Neural progenitor cell (in vitro differentiated cells): ENCODE measurements at places on chromosomes 1 and 21. TPM values are rescaled to one million over a fixed set of nuclear protein-coding genes. Genes with fewer than 3 reads are reported as not detected.

DNA sequence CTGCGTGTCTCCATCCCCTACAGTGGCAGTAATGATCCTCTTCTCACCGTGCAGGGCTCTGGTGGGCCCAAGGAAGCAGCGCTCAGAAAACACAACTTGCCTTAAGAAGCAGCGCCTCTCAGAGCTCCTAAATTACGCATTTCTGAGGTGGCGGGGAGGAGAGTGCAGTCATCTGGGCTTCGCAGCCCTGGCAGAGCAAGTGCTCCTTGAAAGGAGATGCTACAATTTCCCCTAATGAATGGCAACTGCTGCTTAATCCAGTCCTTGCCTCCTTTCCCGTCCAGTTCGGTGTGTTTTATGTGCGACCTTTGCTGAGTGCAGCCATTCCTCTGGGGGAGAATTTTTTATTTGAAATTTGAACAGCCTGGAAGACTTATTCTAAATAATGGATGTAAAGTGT, 287.3 kb downstream of the PTPRU start:
- DNase-seq: no peak

GRCh38 chr21:42746593-42747275, 93.3 kb downstream of the PDE9A start:
- DNase-seq: no peak

The TPTE gene
- not detected in 2 replicates for total RNA-seq

- DNase-seq: no peak
These were observed 2.8 kb downstream of the PIGV start for GRCh38 chr1:26790551-26790953.

- no peak for DNase-seq
These were observed 89.4 kb downstream of the SDCCAG8 start for GRCh38 chr1:243345205-243345604.

GRCh38 chr1:205986292-205986691, 16.9 kb downstream of the RAB7B start:
- no peak for DNase-seq

GRCh38 chr21:37412603-37413360, 46.2 kb downstream of the DYRK1A start:
- no peak for DNase-seq

DNA sequence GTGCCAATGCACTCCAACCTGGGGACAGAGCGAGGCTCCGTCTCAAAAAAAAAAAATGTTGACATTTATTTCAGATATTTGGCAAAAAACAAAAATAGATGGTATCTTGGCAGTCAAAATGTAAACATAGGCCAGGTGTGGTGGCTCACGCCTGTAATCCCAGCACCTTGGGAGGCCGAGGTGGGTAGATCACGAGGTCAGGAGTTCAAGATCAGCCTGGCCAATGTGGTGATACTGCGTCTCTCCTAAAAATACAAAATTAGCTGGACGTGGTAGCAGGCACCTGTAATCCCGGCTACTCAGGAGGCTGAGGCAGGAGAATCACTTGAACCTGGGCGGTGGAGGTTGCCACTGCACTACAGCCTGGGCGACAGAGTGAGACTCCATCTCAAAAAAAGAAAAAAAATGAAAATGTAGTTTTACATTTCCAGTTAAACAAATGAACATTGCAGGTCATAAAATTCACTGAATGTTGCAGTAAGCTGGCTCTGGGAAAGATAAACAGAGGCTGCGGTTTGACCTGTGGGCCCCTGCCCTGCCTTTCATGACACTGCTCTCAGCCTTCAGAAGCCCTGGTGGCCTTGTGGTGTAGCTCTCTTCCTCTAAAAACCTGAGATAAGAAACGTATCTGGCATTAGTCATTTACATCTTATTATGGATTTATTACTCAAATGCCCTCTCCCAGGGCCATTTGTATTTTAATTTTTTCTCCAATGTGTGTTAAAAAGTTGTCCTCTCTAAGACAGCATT, 12.2 kb upstream of the SLC44A3 start:
- no peak for DNase-seq

- no peak for DNase-seq
These were observed 119.9 kb downstream of the LRRC40 start for GRCh38 chr1:70085521-70085920.

DNA sequence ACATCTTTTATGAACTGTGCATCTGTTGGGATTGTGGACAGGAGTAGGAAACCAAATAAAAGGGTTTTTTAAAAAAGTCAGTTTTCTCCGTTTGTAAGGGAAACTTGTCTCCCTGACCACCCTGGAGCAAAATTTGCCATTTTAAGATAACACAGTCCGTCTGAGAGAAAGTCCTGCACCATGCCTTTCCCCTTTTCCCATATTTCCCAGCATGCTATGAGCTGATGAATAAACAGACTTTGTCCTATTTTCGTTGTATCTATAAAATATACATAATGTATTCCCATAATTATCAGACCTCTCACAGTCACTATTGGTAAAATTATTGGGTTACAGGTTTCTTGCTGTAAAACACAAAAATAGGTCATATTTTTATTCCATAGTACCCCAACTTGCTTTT, 1.7 kb upstream of the AKT3 start:
- no peak for DNase-seq

GRCh38 chr1:56045477-56045876, 533.9 kb downstream of the PLPP3 start:
- no peak for DNase-seq

- no peak for DNase-seq
These were observed 717.2 kb downstream of the NCAM2 start for GRCh38 chr21:21715266-21715969.

The RHEX gene
- not detected in 2 replicates for total RNA-seq
